ENCODE measurements at places on chromosomes 3 and 15.

DNA sequence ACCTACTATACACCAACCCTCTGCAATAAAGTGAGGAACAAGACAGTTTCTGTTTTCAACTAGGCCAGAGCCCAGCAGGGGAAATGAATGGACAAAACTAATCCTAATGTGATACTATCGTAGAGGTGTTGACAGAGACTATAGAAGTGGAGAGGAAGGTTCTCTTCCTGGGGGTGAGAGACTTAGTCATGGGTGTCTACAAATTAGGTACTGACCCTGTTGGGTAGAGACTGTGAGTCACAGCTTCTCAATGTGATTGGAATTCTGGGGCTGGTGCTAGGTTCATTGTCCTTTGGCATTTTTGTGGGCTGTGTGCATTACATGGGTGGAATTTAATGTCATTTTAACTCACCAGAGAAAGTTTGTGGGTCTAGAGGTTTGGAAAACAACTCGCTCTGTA is 79.3 kb downstream of the ADAMTSL3 start:
- DNase-seq = peak; percentile 8

DNA sequence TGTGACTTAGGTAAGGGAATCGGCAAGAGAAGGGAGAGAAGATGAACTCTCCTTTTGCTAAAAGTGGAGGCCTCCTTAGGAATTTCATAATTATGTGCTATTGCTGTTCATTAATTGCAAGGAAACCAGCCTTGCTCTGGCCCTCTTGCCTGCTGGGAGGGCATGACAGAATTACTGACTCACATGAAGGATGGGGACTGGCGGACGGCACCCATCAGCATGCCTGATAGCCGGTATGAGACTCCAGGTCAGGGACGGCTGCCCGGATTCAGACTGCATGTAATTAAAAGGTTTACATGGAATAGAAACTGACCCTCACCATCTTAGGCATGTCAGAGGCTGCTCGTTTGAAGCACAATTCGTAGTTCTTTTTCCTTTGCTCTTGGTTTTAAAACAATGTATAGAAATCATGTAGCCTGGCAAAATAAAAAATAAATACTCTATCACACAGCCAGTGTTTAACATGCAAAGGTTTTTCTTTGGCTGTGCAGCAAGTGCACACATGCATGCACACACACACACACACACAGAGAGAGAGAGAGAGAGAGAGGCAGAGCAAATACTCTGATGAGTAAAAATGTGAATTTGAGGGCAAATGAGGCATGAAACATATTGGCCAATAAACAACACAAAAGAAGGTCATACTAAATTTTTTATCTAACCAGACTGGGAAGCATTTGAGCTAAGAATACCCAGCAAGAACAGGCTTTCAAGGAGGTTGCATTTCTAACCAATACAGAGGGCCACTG is 82.7 kb downstream of the FOXB1 start:
- no peak for DNase-seq

DNA sequence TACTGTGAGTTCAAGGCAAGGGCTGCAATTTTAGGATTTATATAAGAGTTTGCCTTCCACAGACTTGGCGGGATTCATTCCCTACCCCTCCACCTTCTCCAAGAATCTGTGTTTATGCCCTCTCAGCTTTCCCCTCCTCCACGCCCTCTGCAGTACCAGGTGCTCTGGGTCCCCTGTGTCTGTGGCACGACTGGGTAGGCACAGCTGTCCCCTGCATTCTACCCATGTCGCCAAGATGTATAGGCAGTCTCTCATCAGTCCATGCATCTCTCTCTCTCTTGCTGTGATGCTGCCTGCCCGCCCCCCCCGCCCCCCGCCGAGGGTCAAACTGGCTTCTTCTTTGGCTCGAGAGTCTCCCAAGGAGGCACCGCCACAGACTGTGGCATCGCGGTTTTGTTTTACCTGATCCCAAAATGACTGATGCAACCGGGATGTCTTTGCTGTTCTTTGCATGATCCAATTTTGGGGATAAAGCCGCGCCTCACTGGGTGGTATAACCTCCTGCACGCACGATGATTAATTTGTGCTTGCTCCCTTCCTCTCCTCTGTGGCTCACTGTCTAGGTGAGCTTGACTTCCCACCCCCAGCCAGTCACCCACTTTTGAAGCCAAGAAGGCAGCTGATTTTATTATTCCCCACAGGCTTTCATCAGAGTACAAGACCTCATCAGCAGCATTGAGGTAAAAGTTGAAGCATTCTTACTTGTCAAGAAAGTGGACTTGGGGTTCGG is 43.7 kb downstream of the EFCAB12 start:
- DNase-seq = no peak

- DNase-seq = no peak
These were observed 271.7 kb downstream of the UACA start for GRCh38 chr15:70491641-70492040.

- DNase-seq = no peak
These were observed 15.8 kb upstream of the SAMMSON start for GRCh38 chr3:69983546-69984265.

- DNase-seq = no peak
These were observed 722.6 kb downstream of the FHIT start for GRCh38 chr3:60528651-60529050.

GRCh38 chr3:158103081-158103886 is 2.9 kb downstream of the SHOX2 start:
- peak; percentile 59 for DNase-seq

- no peak for DNase-seq
These were observed 5.9 kb upstream of the GP9 start for GRCh38 chr3:129054605-129055104.

DNA sequence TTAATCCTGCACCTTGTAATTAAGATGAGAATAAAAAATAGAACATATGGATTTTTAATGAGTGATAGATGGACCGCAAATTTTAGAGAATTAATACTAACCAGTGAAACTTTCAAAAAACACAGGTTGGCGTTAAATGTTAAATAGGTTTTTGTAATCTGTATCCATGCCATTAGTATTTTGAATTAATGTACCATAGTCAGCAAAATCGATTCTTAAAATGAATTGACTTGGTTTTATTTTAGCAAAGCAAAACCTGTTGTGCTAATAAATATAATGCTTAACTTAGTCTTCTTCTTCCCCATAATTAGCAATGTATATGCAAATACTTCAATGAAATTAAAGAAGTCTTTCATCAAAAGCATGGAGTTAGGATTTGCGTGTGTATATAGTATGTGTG is 63.1 kb downstream of the EPHA6 start:
- no peak for DNase-seq

GRCh38 chr3:182617500-182617899 is 175.8 kb upstream of the ATP11B start:
- no peak for DNase-seq

DNA sequence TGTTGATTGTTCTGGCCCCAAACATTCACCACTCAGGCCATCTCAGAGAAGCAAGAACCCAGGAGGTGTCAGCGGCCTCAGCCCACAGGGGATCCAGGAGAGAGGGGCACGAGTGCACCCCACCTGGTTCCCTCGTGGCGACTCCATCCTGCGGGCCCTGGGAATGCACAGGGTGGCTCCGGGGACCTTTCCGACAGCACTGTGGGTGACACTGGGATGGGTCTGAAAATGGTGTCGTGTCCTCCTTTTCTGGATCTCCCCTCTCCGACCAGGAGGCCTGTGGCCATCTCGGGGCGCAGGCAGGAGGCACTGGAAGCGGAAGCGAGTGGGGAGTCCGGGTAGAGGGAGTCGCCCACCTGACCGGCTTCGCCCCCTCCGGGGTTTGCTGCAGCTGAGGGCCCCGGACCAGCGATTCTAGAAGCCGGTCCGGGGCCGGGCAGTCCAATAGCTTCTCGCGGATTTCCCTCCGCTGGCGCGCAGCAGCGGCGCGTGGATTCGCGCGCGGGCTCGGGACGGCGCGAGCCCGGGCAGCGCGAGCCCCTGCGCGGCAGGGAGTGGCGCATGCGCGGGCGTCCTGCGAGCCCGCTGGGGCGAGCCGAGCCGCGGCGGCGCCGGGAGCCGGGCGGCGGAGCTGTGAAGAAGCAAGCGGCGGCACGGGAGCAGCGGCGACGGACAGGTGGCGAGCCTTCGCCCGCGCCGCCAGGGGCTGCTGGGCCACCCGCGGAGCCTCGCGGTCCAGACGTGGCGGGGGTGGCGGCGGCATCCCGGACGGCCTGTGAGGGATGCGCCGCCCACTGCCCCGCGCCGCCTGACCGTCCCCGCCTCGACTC is at the start of gene DOCK3:
Gene DOCK3, plus strand, starts transcription at position 579 of the 830 bp plus-strand sequence. CDS start 337 bp downstream, outside the sequence.
- DNase-seq = peak; percentile 61

GRCh38 chr3:194632809-194633348 is 340 bp downstream of the TMEM44 start:
- DNase-seq = peak; percentile 52

GRCh38 chr3:15382405-15382923 is 44.9 kb downstream of the METTL6 start:
- DNase-seq = no peak

DNA sequence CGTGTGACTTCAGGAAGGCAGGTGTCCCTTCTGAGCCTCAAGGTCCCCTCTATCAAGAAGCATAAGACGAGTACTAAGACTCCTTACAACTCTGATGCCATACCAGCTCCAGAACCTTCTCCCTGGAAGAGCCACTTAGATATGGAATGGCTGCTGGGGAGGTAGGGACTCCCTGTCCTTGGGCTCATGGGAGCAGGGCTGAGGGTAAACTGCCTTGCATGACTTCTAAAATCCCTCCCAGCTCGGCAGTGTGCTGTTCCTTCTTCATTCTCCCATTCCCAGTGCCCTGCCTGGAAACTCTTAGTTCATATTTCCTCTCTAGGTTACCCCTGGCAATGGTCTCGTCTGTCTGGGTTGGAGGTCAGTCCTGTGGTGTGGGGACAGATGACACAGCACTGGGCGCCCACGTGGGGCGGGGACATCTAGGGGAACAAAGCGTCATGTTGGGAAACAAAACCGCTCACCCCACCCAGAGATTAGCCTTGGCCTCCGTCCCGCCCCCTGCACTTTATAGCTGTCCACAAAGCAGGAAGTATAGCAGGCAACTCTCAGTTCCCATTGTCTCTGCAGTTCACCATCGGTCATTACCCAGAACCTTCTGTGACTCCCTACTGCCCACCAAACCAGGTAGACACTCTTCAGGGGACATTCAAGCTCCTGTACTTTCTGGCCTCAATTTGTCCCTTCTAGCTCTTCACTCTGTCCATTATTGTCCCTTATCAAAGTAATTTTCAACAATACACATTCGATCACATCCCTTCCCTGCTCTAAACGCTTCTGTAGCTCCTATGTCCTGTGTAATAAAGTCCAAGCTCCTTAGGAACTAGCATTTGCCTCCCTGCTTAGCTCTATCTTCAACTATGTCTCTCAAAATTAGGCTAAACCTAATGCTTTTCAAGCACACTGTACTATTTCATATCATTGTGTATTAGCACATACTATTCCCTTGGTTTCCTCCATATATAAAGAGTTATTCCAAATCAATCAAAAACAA is 73.8 kb downstream of the IQSEC1 start:
- DNase-seq = no peak

GRCh38 chr3:18556001-18556408 is 130.9 kb upstream of the SATB1 start:
- DNase-seq = no peak

- peak; percentile 72 for DNase-seq
These were observed 19.1 kb upstream of the ATP13A3 start for GRCh38 chr3:194505791-194506415.

DNA sequence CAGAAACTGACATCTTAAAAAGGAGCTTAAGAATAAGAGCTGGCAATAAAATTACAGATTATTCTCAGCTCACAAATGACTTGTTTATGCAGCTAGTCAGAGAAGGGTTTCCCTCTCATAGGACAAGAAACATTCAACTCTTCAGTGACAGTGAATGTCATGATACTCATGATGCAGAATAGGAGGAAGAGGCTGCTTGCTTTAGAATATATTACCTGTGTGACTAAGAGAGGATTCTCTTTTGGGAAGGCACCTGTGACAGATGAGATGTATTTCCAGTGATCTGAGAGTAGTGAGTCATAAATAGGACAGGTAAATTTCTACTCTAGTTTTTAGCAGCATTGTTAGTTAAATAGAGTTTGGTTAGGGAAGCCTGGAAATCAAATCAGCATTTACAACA is 39.9 kb downstream of the RASA2 start:
- no peak for DNase-seq

Data from EH (cell line).